ENCODE measurements at places on chromosomes 2 and 18.

- no peak for DNase-seq
These were observed at the start of gene RAMP1 for GRCh38 chr2:237859533-237860272. Gene RAMP1 (plus strand): TSS chr2:237859623. CDS start chr2:237859676, 53 bp downstream.

GRCh38 chr18:3758531-3758930, 308.6 kb downstream of the TGIF1 start:
- no peak for DNase-seq

GRCh38 chr18:3973191-3973850, 481.8 kb downstream of the DLGAP1 start:
- DNase-seq = no peak

GRCh38 chr2:53877556-53877955, 17.8 kb upstream of the GPR75 start:
- DNase-seq = no peak

DNA sequence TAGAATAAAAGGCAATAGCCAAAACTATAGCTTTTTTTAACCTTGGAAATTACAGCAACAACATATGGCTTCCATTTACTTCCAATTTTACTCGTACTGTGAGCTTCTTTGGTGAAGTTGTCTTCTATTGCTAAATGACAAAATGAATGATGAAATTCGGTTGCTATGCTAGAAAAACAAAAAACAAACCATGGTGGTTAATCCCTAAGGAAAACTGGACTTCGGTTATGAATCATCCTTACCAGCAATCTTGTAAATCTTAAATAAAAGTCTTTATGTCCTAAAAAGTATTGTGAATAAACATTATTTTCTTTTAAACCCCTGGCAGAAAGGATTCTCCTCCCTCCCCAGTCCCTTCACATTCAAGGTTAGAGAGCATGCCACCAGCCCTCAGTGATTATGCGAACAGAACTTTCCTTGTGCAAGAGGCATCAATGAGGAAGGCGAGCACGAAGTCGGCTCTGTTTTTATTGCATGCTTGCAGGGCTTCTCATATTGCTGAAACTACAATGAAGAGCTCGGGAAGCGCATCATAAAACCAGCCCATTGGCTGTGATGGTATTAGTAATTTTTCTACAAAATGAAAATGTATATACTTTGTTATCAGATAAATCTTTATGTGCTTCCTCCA, 62.9 kb downstream of the ZNF521 start:
- no peak for DNase-seq

DNA sequence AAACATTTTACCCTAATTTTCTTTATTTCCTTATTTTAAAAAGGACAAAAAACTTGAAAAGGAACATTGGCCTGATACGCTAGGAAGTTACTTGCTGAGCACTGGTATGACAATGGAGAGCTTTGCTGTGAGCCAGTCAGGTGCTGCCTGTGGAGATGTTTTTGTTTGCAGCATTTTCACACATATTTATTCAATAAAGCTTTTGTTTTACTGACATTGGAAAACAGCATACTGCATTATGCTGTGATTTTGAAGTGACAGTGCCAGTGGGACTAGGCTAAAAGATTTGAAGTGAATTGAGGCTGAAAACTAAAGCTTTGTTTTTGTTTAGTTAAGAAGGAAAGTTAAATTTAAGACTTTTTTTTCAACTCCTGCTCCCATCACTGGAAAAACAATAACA, 470.7 kb upstream of the ZEB2 start:
- DNase-seq = no peak

DNA sequence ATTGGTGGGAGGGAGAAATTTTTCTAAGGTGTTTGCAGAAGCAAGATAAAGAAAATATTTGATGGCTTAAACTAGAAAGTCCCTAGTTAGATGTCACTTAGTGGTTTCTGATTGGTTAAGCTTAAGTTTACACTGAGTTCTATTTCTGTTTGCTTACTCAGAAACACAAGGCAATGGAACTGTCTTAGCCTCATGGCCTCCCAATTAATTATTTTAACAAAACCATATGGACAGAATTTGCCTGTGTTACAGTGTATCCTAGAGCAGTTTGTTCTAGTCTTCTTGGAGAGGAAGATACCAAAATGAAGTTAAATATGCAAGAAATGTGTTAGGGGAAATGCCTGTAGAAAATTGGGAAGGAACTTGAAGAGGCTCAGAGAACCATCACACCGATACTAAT, 4.6 kb upstream of the IMPACT start:
- no peak for DNase-seq

- no peak for DNase-seq
These were observed 29.6 kb upstream of the RPRD1A start for GRCh38 chr18:36096955-36097354.

DNA sequence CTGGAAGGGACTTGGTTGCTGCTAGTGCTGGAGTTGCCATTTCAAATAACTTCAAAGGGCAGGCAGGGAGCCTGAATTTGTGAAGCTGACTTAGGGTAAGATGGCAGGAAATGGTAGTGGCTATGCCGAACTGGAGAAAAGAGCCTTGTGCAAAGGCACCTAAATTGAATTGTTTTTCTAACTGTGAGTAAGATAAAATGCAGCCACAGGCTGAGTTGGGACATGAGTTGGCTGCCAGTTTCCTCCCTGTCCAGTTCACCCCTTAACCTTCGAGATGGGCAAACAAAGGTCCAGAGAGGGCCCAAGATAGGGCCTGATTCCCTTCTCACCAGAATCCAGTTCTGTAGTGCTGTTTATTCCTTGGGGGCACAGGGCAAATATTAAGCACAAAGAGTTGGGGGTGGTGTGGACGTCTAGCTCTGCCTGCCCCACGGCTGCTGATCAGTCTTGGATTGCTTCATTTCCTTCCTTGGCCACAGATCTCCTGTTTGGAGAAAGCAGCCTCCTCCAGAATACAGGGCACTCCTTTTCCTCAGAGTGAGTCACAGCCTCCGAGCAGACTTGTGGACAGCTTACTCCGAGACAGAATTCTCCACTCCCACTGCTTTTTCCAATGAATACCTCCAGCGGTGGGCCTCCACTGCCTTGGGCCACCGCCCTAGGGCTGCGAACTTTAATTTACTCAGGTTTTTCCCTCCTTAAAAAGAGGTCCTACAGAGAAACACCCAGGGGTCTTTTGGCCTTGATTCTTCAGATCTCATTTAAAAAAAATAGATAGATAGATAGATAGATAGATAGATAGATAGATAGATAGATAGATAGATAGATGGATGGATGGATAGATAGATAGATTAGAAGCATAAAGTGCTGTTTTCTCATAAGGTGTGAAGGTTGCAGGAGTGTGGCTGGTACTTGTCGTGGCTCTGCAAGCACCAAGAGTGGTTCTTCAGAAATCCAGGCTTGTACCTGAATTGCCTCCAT, 18.4 kb upstream of the SLC20A1 start:
- no peak for DNase-seq

GRCh38 chr2:158990397-158991214, 22.2 kb downstream of the TANC1 start:
- no peak for DNase-seq

DNA sequence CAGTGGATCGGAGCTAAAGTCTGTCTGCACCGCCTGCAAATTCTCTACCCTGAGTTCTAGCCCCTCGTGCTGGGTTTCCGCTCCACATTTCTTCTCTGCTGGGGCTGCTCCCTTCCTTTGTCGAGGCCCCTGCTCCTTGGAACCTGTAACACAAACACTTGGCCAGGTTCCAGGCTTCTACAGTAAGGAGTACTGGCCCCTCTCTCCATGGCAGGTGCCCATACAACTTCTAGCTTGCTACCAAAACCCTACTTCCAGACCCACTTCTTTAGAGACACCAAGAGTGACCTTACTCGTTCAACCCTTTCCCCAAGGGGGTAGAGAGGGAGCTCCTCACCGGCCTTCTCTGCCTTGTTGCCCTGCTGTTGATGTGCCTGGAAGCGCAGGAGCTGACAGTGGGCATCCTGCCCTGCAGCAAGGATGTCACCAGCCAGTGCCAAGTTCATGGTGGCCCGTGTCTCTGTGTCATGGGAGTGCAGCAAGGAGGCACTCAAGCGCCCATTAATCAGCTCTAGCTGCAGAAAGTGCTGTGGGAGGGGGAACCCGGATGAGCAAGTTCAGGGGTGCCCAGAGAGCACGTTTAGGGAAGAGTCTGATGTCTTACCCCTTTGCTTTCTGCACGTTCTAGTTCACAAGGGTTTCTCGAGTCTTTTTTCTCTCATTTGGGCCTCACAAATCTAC, 1.1 kb downstream of the PREB start:
- no peak for DNase-seq

DNA sequence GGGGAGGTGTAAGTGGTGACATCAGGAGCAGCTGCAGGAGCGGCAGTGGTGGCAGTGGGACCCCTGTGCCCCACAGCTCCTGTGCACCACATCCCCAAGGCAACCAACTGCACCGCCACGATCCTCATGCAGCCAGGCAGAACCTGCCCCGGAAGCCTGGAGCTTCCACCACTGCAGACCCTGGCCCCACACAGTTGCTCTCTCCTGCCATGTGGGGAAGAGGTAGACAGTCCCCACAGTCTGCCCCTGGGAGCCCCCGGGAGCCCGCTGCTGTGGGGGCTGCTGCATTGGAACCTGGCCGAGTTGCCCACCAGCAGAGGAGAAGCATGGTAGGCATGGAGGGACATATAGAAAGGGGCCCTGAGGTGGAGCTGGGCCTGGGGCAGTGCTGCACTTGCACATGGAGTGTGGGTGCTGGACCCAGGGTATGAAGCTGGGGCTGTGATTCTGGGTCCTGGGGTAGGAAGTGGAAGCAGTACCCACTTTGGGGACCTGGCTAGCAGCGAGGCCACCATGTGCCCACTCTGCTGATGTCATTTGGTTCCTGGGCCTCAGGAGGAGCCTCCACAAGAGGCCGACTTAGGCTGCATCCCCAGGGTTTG, 623.3 kb upstream of the LRRTM4 start:
- DNase-seq = no peak

DNA sequence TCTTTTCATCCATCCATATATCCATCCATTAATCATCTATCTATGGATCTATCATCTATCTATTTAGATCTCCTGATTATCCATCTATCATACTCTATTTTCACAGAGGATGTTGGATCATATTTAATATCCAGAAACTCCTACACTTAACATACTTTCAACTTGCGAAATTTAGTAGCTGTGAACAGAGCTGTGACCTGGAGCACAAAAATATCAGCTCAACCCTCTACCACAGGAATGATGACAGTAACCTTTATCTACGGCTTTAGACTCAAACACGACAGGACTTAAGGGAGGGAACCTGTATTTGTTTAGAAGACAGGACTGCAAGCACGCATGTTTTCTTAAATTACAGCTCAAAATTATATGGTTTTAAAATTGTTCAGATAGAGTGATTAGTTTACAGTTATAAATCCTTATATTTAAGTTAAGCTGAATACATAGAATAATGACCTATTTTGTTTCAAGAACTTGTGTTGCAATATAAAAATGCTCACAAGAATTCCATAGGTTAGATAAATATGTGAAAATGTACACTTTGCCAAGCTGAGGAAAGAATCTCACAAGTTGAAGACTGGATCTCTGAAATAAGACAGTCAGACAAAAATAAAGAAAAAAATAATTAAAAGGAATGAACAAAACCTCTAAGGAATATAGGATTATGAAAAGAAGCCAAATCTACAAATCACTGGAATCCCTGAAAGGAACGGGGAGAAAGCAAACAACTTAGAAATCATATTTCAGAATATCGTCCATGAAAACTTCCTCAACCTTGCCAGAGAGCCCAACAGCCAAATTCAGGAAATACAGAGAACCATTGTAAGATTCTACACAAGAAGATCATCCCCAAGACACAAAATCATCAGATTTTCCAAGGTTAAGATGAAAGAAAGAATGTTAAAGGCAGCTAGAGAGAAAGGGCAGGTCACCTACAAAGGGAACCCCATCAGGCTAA, 142.0 kb downstream of the COL6A3 start:
- no peak for DNase-seq

Measured in stimulated activated CD8-positive, alpha-beta memory T cell treated with anti-CD3 and anti-CD28 coated beads, Interleukin-2, amount 100 ng/mL, for 48 hours (primary cell).